ENCODE measurements at places on chromosomes 12 and 14. TPM values are rescaled to one million over a fixed set of nuclear protein-coding genes. Genes with fewer than 3 reads are reported as not detected.

The SHMT2 gene
- polyA plus RNA-seq: 97.5 TPM

The COX8C gene
- polyA plus RNA-seq: not detected

The WIF1 gene
- polyA plus RNA-seq: 2.5 TPM

The HOXC4 gene
- 6.1 TPM for polyA plus RNA-seq

The DENR gene
- polyA plus RNA-seq: 55.3 TPM

The FBLN5 gene
- polyA plus RNA-seq: 85.8 TPM

The INHBC gene
- 0.07 TPM for polyA plus RNA-seq

The CNTN1 gene
- polyA plus RNA-seq: 14.6 TPM

The HOXC5 gene
- 1.0 TPM for polyA plus RNA-seq

The SLC39A5 gene
- polyA plus RNA-seq: not detected

The AQP6 gene
- 0.08 TPM for polyA plus RNA-seq

The REM2 gene
- not detected for polyA plus RNA-seq

The DNAI7 gene
- 1.0 TPM for polyA plus RNA-seq

The LTB4R gene
- polyA plus RNA-seq: not detected

The PDE3A gene
- 11.9 TPM for polyA plus RNA-seq

The LBHD2 gene
- polyA plus RNA-seq: not detected

The FIGNL2 gene
- polyA plus RNA-seq: 0.90 TPM

The CD69 gene
- 2.7 TPM for polyA plus RNA-seq

The CRACR2A gene
- polyA plus RNA-seq: not detected

The CMA1 gene
- 0.26 TPM for polyA plus RNA-seq

The GPD1 gene
- polyA plus RNA-seq: 44.7 TPM

The CD163 gene
- 17.4 TPM for polyA plus RNA-seq

The STXBP6 gene
- 27.1 TPM for polyA plus RNA-seq

The ARHGDIB gene
- 111 TPM for polyA plus RNA-seq

The PTPN21 gene
- polyA plus RNA-seq: 44.3 TPM

The FOXJ2 gene
- 20.3 TPM for polyA plus RNA-seq

The TEX52 gene
- 0.90 TPM for polyA plus RNA-seq

The RD3L gene
- not detected for polyA plus RNA-seq

Data from muscle of arm (tissue), 14 donors.